ENCODE measurements at places on chromosomes 7 and 10.

GRCh38 chr7:40604601-40605438 is 470.0 kb downstream of the SUGCT start:
- peak; percentile 7 for DNase-seq

GRCh38 chr10:70174058-70174741 is 3.9 kb upstream of the SAR1A start:
- no peak for DNase-seq

- no peak for DNase-seq
Measured at GRCh38 chr7:19249281-19249680, 104.1 kb upstream of the FERD3L start.

DNA sequence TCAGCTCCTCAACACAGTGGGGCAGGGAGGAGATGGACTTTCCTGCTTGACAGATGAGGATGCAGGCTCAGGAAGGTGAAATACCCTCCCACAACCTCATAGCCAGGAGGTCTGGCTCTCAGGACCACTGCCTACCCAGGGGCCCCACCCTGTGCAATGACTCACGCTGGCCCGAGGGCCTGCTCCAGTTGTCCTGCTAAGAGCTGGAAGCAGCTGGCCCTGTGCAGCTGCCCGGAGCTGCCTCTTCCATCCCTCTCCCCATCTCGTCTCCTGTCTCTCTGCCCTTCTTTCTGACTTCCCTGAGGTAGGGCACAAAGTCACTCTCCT is 123.9 kb downstream of the ZMIZ1 start:
- no peak for DNase-seq

DNA sequence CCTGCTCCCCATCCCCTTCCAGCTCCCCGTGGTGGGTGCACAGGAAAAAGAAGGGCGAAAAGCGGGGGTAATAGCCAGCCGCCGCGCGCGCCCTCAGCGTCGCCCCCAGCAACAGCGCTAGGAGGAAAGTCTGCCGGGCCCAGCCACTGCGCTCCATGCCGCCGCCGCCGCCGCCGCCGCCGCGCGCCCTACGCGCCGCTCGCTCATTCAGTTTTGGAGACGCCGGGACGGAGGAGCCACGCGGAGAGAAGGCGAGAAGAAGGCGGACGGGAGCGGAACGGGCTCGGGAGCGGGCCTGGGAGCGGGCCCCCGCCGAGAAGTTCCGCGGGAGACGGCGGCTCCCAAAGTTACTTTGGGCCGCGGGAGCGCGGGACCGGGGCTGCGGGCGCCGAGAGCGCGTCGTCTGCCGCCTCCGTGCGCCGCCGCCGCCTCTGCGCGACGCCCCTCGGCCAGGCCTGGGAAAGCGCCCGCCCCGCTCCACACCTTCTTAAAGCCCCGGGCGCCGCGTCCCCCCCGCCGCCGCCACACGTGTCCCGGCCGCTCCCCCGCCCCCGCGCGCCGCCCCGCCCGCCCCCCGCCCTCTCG is at the start of gene RELN:
RELN (minus strand) TSS at position 459 of the 585 bp plus-strand sequence; CDS start at position 157, 302 bp downstream.
- DNase-seq: no peak

DNA sequence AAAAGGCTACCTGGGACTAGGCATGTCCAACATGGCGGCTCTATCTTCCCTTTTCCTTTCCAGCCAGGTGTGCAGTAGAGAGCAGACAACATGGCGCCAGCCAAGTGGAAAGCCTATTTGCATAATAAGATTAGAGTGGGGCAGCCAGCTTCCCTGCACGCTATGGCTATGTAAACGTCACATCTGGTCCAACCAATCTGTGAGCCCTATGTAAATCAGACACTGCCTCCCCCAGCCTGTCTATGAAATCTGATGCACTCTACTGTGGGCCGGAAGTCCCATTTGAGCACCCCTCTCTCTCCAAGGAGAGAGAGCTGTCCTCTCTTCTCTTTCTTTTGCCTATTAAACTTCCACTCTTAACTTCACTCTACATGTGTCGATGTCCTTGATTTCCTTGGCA is 984.9 kb upstream of the AUTS2 start:
- DNase-seq: no peak

DNA sequence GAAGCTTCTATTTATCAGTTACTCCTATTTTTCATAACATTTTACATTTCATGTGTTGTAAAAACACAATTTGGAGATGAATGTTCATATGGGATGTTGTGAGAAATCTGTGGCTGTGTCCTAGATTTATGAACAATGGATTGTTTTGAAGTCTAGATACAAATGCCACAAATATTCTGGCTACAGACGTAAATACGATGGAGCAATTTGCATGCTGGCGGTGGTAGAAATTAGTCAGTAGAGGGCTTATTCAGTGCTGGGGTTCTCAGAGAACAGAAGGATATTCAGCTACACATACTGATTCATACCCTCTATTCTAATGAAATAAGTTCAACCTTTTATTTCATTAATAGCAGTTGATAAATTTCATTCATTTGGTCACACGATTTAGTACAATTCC is 48.8 kb downstream of the PLPP4 start:
- DNase-seq: no peak

DNA sequence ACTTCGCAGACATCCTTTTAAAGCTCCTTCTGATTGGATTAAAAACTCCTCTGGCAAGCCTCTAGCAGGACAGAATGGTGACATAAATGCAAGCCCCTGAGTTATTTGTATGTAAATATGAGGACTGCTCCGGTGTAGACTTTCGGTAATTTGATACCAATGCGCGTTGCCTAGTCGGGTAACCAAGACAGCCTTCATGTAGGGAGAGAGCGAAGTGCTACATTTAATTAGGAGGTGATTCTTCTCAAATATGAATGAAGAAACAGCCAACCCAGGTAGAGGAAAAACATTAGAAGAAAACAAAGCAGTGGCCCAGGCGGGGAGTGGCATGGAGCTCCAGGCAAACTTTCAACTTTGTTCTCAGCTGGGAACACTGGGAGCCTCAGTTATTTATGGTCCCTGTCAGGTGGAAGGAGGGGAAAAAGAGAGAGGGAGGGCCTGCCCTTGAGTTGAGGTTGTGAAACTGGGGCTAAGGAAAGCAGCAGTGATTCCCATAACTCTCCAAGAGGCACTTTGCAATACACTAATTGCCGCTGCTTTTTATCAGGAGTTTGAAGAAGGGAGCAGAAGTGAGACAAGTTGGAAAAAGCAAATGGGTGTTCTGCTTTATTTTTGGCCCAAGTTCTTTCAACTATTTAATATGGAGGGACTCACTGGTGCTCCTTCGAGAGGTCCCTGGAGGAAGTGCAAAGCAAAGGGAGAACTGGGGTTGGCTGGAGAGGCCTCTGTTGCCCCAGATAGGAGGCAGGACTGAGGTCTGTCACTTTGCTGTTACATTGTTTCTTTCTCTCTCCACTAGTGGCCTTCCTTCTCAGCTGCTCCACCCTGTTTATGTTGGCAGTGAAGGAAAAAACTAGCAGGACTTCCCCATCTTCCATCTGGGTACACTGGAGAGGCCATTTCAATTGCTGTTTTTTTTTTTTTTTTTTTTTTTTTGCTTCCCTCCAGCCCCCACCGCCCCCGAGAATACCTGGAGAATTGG is 234.6 kb upstream of the CCDC6 start:
- no peak for DNase-seq

DNA sequence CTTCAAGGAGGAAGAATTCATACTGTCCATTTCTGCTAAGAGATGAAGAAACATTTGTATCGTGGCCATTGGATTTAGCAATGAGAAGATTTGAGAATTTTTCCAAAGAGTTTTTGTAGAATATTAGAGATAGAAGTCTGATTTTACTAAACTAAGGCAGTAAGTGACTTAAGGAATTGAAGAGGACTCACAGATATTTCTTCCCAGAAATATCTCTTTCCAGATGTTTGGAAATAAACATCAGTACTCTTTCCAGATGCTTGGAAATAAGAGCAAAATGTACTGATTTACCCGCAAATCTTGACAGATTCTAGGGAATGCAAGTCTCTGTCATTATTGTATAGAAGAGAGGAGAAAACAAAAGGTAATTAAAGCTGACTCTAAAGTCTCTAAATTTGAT is 91.3 kb downstream of the IMMP2L start:
- no peak for DNase-seq

- DNase-seq: no peak
Measured at GRCh38 chr10:34941471-34942357, 126.6 kb upstream of the PARD3 start.

DNA sequence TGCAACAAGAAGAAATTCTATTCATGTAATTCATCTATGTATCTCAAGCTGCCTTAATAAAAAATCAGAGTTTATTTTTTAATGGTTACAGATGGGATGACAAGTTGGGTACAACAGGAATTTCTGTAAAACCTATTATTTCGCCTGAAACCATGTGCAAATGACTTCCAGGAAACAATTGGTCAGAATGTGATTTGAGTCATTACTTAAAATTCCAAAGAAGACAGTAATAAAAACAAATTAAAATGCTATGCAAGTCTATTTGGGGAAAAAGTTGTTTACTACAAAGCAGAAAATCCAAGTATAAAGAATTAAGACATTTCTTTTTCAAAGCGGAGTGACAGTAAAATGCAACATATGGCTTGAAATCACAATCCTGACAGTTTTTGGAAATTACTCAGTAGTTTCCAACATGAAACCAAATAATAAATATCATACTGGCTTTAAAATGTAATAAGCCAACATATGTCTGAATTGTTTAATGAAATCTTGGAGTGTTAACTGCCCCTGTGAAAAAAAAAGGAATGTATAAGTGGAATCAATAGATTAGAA is 41.5 kb upstream of the SEMA3C start:
- DNase-seq: no peak

DNA sequence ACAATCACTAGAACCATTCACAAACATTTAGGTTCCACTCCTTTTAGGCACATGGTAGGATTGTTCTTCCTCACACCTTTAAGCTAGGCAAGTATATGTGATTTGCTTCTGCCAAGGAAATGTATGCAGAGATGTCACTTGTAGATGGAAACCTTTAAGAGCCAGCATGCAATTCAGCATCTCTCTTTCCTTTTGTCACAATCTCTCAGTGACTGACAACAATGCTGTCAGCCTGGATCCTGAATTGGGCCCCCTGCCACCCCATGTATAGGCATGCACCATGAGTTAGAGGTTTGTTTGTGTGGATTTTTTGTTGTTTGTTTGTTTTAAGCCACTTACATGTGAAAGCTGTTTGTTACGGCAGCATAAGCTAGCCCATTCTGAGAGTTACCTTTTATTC is 169.6 kb upstream of the PDE1C start:
- DNase-seq: no peak

GRCh38 chr7:132677918-132678317 is 101.6 kb upstream of the PLXNA4 start:
- no peak for DNase-seq

DNA sequence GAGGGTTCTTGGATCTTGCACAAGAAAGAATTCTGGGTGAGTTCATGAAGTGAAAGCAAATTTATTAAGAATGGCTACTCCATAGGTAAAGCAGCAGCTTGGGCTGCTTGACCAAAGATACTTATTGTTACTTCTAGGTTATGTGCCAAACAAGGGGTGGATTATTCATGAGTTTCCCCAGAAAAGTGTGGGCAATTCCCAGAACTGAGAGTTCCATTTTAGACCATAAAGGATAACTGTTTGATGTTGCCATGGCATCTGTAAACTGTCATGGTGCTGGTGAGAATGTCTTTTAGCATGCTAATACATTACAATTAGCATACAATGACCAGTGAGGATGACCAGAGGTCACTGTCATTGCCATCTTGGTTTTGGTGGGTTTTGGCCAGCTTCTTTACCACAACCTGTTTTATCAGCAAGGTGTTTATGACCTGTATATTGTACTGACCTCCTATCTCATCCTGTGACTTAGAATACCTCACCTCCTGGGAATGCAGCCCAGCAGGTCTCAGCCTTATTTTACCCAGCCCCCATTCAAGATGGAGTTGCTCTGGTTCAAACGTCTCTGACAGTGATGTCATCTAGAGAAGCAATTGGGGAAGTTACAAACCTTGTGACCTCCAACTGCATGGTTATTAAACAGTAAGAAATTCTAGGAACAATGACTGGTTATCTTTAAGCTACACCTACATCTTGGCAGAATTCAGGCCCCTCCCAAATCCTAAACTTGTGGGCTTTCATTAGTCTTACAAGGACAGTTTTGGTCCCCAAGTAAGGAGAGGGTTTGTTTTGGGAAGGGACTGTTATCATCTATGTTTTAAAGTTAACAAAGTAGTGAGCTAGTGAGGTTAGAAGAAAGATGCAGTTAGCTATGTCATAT is 48.0 kb upstream of the INHBA start:
- DNase-seq: no peak

DNA sequence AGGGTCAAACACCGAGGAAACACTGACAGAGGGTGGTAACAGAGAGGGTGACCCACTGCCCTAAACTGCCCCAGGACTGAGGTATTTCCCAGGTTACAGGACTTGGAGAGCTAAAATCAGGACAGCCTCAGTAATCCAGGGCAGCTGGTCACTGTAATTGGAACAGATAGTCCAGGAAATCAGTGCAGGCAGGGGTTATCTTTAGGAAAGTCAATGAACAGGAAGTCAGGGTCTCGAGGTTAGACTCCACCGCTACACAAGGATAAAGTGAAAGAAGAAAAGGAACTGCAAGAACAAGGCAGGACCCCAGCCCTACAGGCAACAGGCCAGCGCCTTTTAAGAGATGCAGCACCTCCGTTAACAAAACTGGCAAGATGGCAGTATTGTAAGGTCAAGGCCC is 61.1 kb downstream of the CAV1 start:
- no peak for DNase-seq

DNA sequence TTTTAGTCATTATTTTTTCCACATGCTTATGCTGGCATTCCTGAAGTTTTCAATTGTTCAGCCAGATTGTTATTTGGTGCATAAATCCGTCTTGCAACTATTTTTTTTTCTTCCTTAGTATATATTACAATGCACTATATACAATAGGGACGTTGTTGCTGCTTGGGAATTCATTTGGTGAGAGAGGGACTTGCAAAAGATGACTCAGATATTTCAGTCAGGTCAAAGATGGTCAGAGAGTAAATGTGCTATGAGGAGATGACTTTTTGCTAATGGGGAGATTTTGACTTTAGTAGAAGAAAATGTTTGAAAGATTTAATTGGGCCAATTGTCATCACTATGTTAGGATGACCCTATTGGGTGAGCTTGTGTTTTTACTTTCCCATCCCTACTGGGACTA is 348.4 kb upstream of the MTPN start:
- no peak for DNase-seq

DNA sequence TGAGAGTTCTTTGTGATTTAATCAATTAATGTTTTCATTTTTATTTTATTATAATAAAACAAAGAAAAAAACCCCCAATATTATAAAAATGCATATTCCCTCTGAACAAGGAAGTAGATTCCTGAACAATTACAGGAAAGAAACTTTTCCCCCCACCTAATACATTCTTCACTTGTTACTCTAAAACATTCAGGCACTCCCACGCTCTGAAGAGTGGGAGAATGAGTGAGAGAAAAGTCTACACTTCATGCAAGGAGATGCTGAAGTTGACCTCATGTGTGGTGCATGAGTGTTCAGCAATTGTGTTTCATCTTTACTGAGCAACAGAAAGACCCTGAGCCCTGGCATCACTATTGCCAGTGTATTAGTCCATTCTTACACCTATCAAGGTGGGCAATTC is 244.2 kb upstream of the IGFBP3 start:
- DNase-seq: no peak

DNA sequence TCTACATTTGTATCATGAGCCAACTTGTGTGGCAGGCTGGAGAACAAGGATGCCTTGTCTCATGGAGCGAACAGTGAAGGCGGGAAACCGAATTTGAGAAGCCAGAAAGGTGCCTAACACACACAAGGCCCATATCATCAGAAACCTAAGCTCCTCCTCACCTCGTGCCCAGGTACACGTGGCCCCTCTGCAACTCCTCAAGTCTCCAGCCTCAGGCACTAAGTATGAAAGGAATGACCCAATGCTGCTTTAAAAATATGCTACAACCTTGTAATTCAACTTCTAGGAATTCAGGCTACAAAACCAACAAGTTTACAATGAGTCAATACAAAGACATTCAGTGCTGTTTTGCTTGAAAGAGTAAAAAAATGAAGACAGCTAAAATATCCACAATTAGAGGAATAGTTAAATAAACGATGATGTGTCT is 95.7 kb downstream of the CDK6 start:
- DNase-seq: no peak

Measured in KG1 (cell line).